Putamen (tissue), 1 donor: ENCODE measurements at places on chromosomes 11 and 22.
A peak's percentile ranks its signal among the peaks of the same experiment; 100 is the strongest.

GRCh38 chr11:45105233-45105983 is 41.0 kb upstream of the PRDM11 start:
- DNase-seq = peak; percentile 61

DNA sequence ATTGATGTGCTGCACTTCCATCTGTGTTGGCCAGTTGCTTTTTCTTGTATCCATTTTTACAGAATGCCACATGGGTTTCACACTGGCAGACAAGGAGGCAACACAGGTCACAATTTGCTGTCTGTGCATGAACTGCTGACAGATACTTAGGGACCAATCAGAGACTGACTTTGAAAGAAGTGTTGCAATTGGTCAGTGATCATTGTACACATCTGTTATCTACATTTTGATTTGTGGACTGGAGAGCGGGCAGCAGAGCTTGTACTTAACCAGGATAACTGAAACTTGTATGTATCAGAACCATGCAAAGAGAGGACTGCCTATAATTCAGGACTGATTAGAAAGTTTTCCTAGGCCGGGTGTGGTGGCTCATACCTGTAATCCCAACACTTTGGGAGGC is 21.8 kb downstream of the PRR5 start:
- DNase-seq = no peak

DNA sequence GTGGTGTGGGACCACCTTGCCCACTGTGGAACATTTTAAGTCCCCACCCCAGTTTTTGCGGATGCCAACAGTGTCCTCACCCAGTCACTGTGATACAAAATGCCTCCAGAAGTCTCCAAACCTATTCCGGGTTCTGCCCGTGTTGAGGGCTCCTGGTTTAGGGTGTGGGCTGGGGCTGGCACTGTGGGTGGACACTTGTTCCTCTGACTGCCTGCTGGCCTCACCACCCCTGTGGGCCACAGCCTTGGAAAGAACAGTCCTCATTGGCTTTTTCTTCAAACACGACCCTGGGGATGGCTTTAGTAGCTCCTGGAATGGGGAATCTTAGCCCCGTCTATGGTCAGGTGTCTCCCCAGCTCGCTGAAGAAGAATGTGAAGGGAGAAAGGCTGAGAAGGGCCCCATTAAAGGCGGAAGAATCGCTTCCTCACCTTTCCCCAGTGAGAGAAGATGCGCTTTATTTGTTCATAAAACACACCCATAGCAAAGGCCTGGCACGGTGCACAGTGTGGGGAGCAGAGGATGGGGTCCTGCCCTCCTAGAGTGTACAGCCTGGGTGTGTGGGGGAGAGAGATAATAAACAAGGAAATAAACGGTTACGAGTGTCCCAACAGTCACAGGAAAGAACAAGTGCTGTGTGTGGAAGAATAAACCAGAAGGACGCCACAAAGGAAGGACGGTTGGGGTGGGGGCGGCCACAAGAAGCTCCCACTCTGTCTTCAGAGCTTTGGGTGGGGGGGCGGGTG is 91.6 kb upstream of the SLC22A12 start:
- DNase-seq = no peak

DNA sequence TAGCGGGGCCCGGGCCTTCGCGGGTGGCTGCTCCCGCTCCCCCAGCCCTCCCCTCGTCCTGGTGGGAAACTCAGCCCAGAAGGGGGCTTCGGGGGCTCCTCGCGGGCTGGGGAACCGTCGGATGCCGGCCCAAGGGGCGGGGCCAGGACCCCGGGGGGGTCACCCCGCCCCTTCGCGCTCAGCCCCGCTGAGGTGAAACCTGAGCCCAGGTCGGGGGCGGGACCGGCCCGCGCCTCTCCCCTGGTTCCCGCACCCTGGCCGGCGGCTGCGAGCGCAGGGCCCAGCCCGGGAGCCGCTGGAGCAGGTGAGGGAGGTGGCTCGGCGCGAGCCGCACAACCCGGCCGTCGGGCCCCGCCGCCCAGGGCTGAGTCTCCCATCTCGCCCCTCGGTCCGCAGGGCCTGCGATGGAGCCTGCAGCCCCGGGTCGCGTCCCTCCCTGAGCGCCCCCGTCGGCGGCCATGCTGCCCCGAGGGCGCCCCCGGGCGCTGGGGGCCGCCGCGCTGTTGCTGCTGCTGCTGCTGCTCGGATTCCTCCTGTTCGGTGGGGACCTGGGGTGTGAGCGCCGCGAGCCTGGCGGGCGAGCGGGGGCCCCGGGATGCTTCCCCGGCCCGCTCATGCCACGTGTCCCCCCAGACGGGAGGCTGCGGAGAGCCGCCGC is at the start of gene LARGE2:
Gene LARGE2, plus strand, starts transcription at position 232 of the 658 bp plus-strand sequence. Its CDS starts 227 bp downstream, at position 459.
- no peak for DNase-seq

DNA sequence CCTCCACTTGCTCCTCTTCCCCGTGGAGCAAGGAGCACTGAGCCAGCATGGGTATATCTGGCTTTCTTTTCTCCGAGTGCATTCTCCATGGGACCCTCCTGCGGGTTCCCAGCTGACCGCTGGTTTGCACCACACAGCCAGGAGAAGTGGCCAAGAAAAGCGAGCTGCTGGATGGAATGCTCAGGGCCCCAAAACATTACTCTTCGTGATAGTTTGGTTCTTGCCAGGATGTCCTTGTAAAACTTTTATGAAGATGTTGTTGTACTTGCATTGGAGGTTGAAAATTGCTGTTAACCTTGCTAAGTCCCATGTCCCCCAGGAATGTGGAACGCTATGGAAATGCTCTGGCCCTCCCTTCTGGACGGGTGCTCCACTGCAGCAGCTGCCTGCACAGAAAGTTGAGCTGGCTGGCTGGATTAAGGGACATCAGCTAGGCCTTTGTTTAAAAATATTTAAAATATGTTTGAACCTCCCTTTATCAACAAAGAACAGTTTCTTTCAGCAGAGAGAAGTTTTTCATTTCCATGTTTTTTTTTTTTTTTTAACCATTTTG is 68.7 kb downstream of the ZNRF3 start:
- no peak for DNase-seq

GRCh38 chr22:26393929-26394328 is 35.1 kb upstream of the ASPHD2 start:
- DNase-seq = no peak

GRCh38 chr22:37659066-37659896 is 758 bp downstream of the PDXP start:
- DNase-seq = no peak

DNA sequence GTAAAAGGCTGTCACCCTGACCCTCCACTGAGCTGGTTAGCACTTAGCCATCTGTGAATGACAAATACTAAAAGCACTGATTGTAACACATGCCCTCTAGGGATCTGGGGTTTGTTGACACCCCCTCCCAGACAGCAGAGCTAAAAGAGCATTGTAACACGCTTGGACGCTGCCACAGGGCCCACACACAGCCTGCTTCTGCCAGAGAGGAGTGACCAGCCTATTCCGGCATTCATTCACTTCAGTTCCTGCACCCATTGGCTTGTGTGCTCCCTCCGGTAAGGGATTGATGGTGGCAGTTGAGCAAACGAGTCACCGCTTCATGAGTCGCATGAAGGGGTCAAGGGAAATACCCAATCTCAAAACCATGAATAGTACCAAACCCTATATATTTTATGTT is 15.8 kb downstream of the OR10D3 start:
- no peak for DNase-seq

GRCh38 chr11:107991868-107992414 is 16.8 kb upstream of the CUL5 start:
- no peak for DNase-seq

GRCh38 chr22:46040471-46041465 is 63.8 kb upstream of the WNT7B start:
- DNase-seq = no peak

- DNase-seq = no peak
These were observed 86.1 kb downstream of the ARHGAP8 start for GRCh38 chr22:44838316-44839016.

- no peak for DNase-seq
These were observed 34.5 kb upstream of the SLC25A1 start for GRCh38 chr22:19213001-19213400.

DNA sequence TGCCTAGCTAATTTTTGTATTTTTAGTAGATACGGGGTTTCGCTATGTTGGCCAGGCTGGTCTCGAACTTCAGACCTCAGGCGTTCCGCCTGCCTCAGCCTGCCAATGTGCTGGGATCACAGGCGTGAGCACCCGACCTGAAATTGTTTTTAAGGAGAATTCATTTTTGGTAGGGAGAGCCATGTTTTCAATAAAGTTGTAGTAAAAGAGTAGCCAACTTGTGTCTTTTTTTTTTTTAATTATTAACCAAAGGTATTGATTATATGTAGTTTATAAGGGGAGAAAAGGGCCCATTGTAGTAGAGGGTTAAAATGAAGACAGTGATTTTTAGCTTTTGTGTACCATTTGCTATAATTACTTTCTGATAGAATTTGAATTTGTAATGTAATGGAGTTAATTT is 31.6 kb upstream of the HSD17B12 start:
- no peak for DNase-seq

- no peak for DNase-seq
These were observed 114.2 kb upstream of the SEZ6L start for GRCh38 chr22:26054841-26055605.

DNA sequence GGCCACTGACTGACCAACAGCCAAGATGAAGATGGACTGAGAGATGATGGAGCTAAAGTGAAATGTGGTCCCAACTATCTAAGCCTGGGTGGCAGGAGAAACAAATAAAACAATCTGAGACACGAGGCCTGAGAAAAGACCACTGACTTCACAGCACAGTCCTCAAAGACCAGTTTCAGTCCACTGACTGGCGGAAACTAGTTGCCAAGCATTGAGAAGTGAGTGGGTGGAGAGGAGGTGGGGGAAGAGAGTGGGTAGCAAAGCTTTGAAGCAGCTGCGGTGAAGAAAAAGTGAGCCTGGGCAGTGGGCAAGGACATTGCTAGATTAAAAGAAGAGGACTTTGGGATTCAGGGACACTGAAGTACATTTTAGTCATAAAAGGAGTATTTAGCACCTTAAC is 1.9 kb downstream of the MS4A1 start:
- no peak for DNase-seq

GRCh38 chr11:102566112-102566511 is 35.6 kb upstream of the MMP7 start:
- no peak for DNase-seq

DNA sequence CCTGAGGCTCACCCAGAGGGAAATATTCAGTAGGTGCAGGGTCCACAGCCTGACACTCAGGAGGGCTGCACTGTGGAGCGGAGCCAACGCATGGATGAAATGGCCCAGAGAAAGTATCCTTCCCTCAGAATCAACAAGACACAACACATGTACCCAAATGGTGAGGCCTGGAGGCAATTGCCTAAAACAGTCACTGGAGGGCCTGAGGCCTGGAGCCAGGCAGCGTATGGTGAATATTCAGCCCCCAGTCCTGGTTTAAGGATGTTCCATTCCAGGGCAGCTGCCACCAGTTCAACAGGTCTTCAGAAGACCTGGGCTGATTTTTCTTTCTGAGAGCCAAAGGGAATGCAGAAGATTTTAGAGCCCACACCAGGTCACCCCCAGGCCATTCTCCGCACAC is 264.8 kb downstream of the INSC start:
- DNase-seq = no peak

DNA sequence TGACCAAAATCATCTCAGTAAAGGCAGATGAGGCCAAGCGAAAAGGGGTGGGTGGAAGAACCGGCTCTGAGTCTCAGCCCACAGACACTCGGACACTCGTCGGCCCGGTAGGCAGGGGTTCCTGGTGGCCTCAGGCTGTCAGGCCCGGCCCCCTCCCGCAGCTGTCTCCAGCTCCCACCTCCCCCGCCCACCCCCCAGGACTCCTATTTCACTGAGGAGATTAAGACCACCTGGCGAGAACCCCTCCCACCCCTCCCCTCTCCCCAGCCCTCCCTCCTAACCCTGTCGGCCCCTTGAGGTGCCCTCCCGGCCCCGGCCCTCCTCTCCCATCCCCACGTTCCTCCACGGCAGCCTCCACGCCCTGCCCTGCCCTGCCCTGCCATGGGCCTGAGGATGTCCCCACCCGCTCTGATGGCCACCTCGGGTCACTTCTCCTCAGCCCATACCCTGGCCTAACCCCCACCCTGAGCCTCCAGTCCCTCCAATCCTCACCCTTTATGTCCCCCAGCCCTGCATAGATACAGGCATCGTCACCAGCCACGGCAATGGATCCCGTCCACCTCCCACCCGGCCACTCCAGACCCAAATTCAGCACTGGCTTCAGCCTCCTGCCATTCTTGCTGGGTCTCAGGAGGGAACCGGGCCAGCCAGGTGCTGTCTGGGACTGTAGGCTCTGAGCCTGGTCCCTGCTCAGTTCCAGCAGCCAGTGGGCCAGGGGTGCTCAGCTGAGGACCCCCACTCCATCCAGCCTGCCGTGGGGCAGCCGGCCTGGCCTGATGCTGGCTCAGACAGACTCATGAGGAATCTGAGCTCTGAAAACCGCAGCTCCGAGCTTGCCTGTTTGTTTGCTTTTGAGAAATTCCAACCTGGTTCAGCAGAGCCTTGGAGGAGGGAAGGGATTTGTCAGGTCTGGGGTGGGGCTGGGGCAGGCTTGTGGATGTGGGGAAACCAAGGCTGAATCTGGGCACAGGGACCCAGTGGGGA is 9.8 kb upstream of the TBX1 start:
- no peak for DNase-seq

- DNase-seq = no peak
These were observed 7.8 kb upstream of the DDI1 start for GRCh38 chr11:104028476-104029263.

DNA sequence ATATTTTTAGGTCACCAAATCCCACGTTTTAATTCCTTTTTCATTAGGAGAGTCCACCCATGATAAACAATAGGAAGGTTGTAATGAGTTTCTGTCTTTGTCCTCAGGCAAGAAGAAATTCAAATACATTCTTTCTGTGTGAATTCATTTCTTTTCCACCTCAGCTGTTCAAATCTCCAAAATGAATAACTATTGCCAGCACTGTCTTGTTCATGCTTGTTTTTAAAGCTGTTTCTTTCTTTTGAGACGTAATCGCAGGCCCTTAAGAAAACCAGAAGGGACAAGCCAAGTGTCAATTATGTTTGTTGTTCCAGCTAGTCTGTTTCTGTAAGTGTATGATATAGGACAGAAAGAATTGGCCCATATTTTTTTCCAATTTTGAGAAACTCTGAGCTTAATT is 20.2 kb downstream of the MMP27 start:
- no peak for DNase-seq

GRCh38 chr22:20205964-20206708 is 55.3 kb upstream of the CCDC188 start:
- DNase-seq = no peak

- no peak for DNase-seq
These were observed 27.3 kb upstream of the ASPHD2 start for GRCh38 chr22:26401726-26402125.

DNA sequence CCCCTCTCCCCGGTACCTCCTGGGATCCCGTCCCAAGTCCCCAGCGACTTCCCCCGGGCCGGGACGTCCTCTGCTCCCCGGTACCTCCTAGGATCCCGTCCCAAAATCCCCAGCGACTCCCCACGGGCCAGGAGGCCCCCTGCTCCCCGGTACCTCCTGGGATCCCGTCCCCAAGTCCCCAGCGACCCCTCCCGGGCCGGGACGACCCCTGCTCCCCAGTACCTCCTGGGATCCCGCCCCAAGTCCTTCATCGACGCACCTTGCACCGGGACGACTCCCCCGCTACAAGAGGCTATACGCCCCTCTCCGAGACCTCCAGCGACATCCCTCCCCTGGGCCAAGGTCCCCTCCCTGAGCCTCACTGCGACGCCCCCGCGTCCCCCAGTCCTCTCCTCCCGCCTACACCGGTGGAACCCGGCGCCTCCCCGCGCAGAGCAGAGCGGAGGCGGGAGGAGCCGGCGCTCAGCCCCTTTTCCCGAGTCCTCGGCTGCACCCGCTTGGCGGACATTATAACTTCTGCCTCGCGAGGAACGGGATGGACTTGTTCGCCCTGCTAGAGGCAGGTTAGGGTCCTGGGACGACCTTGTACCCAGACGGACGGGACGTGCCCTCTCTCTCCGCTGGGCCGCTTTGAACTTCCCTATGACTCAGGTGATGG is 912 bp downstream of the KREMEN1 start:
- no peak for DNase-seq
